ENCODE measurements at places on chromosomes 1 and 21. TPM values are rescaled to one million over a fixed set of nuclear protein-coding genes. Genes with fewer than 3 reads are reported as not detected.

The ZBED6 gene
- total RNA-seq, result 22.3 TPM

The PDPN gene
- 4.2 TPM for total RNA-seq

The MROH9 gene
- total RNA-seq, result not detected

The CLDN17 gene
- total RNA-seq, result not detected

The TSSK3 gene
- not detected for total RNA-seq

The CFHR1 gene
- total RNA-seq, result not detected

The SCYL3 gene
- 4.1 TPM for total RNA-seq

The WDR64 gene
- not detected for total RNA-seq

The TESK2 gene
- total RNA-seq, result 1.1 TPM

The TAS1R1 gene
- not detected for total RNA-seq

The SIK1 gene
- 0.34 TPM for total RNA-seq

The WNT2B gene
- 4.4 TPM for total RNA-seq

The LCE2C gene
- total RNA-seq, result not detected

The SUMO3 gene
- total RNA-seq, result 79.2 TPM

The SPSB1 gene
- total RNA-seq, result 66.0 TPM

The C4BPB gene
- total RNA-seq, result not detected

The COP1 gene
- 40.8 TPM for total RNA-seq

The TSTD1 gene
- 0.82 TPM for total RNA-seq

The CAMTA1 gene
- total RNA-seq, result 111 TPM

The NBPF1 gene
- 20.3 TPM for total RNA-seq

The GNAI3 gene
- 11.4 TPM for total RNA-seq

The KRTAP10-4 gene
- not detected for total RNA-seq

The ZNF695 gene
- 2.3 TPM for total RNA-seq

The RGS4 gene
- 351 TPM for total RNA-seq

The CRNN gene
- not detected for total RNA-seq

The NUAK2 gene
- total RNA-seq, result 17.7 TPM

The SERPINC1 gene
- total RNA-seq, result 0.18 TPM

The RHOU gene
- 1.2 TPM for total RNA-seq

The PLD5 gene
- total RNA-seq, result 0.10 TPM

The SPRR1A gene
- total RNA-seq, result not detected

The SPRR4 gene
- not detected for total RNA-seq

The SMG5 gene
- total RNA-seq, result 63.9 TPM

The RGS7 gene
- 1.6 TPM for total RNA-seq

The ASCL5 gene
- total RNA-seq, result not detected

The SLC22A15 gene
- 0.10 TPM for total RNA-seq

The CLCA2 gene
- total RNA-seq, result 0.35 TPM

The OR2T29 gene
- not detected for total RNA-seq

The FAAH gene
- 0.97 TPM for total RNA-seq

The CHAF1B gene
- total RNA-seq, result 3.1 TPM

The OLFML3 gene
- 8.6 TPM for total RNA-seq

The TFF2 gene
- not detected for total RNA-seq

The TNFAIP8L2 gene
- not detected for total RNA-seq

The LY9 gene
- total RNA-seq, result not detected

The OR2AK2 gene
- not detected for total RNA-seq

The MPL gene
- total RNA-seq, result not detected

Measured in glomerular endothelial cell (primary cell).